ENCODE measurements at places on chromosomes 3 and 15.

DNA sequence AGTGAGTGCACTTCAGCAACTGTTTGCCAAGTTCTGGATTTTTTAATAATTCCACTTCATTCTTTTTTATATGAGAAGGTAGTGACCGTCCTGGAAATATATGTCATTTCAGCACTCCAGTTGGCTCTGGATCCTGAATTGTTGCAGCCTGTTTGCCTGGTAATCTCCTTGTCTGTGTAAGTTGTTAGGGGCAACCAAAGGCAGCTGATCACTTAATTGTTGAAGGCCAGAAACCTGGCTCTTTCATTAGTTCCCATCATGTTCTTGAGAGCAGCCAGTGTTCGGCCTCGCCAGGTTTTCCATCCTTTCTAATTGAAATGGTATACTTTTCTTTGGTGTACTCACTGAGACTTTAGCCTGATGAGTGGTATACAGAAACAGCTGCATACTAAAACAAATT is 168.6 kb downstream of the SOX2 start:
- DNase-seq: no peak

- DNase-seq: no peak
Measured at GRCh38 chr3:194661946-194662345, 10.0 kb downstream of the LSG1 start.

DNA sequence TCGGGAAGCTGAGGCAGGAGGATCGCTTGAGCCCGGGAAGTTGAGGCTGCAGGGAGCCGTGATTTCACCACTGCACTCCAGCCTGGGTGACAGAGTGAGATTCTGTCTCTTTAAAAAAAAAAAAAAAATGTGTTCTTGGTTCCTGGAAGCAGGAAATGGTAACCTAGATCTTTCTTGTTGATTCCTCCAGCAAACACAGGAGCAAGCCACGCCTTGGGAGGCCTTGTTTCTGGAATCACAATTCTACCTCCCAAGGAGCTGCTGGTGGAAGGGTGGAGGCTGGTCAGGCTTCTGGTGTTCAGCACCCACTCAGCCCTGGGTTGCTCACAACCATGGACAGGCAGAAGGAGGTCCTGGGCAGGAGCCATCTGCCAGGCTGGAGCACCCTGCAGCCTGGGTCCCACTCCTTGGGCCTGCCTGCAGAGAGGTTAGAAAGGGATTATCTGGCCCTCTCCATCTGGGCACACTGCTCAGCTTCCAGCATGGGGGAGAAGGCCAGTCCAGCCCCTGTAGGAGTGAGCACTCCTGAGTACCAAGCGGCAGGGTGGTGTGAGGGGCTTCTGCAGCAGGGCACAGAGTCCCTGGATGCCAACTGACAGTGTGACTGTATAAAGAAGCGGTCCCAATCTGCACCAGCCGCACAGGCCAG is 65.6 kb downstream of the ABTB1 start:
- DNase-seq: no peak

- DNase-seq: no peak
Measured at GRCh38 chr3:196355668-196356067, 17.5 kb upstream of the TM4SF19 start.

GRCh38 chr15:58146749-58147148 is 8.6 kb downstream of the AQP9 start:
- no peak for DNase-seq

DNA sequence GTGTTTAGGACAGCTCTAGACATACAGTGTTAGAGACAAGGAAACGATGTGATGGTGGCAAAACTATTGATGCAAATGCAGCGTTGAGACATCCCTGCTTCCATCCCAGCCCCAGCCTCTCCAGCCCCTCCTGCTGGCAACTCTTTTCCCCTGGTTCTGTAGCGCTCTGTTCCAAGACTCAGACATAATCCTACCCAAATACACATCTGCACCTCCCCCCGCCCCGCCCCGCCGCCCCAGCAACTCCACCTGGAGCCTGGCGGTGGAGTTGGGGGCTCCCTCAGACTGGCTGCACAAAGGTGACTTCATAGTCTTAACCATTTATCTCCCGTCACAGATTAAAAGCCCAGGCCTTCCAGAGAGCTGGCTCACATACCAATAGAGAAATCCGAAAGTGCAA is 7.2 kb upstream of the SEC22A start:
- DNase-seq: no peak

GRCh38 chr3:186090901-186091300 is 18.0 kb downstream of the ETV5 start:
- no peak for DNase-seq

DNA sequence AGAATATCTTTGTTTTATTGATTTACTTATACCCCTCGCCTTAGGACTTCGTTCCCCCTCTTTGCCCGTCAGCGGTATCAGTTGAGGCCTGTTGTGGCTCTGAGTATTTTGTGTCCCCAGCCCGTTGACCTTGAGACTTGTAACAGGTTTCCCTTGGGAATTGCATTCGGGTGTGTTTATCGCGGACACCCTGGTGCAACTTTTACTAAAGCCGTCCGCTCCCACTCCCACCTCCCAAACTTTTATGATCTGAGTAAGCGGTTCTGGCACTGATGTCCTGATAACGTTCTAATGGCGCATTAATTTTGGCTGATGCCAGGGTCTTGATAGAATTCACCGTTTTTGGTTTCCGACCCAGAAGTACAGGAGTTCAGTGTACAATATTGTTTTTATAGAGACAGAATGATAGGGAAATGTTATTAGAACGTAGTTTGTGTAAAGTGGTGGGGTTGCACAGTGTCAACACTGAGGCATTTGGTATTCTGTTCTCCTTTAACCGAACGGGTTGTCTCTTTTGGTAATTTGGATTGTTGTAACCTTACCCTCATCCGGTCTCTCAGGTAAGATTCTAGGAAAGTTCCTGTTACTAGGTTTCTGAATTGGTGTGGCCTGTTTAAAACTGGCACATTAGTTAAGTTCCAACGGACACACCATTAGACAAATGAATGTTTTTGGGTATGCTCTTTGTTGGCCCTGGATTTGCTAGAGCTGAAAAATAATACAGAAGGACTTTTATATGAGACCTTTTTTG is 47.8 kb downstream of the OIP5 start:
- no peak for DNase-seq

DNA sequence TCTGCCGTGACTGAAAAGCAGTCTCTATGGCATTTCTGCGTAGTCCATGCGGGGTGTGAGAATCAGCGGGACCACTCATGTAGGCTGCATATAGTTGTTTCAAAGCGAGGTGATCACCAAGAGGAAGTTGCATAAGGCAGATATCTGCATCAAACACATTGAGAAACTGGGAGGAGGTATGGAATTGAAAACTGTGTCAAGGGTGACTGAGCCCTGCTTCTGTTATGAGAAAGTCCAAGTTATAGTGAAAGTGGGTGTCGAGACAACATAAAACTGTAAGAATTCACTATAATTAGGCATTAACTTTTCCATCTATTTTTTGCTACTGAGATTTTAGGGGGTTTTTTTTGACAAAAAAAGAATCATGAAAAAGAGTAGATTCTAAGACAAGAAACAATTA is 109.3 kb downstream of the ZIC1 start:
- DNase-seq: no peak

DNA sequence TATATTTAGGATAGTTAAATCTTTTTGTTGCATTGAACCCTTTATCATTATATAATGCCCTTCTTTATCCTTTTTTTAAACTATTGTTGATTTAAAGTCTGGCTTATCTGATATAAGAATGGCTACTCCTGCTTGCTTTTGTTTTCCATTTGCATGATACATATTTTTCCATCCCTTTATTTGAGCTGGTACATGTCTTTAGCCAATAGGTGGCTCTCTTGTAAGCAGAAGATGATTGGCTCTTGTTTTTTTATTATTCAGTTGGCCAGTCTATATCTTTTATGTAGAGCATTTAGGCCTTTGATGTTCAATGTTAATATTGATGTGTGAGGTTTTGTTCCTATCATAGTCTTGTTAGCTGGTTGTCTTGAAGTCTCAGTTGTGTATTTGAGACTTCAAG is 99.5 kb upstream of the MCTP2 start:
- DNase-seq: no peak

GRCh38 chr3:45628746-45629145 is 34.2 kb downstream of the LIMD1 start:
- no peak for DNase-seq

GRCh38 chr3:167437428-167438139 is 36.3 kb downstream of the SERPINI2 start:
- no peak for DNase-seq

DNA sequence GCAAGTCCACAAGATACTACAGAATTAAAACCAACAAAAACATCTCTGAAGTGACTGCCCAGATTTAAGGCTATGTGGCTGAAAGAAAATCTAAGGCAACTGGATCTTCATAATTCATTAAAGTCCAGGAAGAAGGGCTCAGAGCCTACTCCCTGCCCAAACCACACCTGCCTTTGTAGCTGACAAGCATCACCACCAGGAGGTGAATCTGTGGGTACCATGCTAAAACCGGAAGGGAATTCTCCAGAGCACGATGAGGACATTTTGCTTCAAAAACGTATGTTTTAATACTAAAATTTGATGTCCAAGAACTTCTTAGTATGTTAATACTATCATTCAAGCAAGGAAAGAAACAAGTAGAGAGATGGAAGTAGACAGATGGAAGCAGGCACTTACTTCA is 495.9 kb upstream of the NECTIN3 start:
- no peak for DNase-seq

DNA sequence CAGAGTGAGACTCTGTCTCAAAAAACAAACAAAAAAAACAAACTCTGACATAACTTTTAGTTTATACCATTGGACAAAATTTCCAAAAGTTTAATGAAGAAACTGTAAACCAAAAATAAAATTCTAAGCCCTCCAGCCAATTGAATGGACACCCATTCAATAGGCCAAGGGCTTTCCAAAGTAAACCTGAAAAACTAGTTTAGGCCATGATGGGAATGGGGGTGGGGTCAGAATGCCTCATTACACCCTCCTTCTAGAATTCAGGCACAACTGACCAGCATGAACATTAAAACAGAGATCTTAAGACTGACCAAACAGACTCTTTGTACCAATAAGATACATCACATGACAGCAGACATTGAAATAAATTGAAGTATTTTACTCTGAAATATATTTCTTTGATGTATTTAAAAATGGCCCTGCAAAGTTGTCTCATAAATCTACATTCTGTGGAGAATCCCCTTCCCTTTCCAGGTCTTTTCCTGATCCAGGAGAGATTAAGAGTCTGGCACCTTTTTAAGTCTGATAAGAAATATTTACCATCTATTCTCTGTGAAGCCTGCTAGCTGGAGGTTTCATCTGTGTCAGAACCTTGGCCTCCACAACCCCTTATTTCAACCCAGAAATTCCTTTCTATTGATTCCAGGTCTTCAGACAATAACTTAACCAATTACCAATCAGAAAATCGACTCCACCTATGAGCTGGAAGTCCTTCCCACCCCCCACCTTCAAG is 15.7 kb downstream of the THOC7 start:
- DNase-seq: no peak

- no peak for DNase-seq
Measured at GRCh38 chr15:23734862-23735261, 47.8 kb upstream of the NDN start.

DNA sequence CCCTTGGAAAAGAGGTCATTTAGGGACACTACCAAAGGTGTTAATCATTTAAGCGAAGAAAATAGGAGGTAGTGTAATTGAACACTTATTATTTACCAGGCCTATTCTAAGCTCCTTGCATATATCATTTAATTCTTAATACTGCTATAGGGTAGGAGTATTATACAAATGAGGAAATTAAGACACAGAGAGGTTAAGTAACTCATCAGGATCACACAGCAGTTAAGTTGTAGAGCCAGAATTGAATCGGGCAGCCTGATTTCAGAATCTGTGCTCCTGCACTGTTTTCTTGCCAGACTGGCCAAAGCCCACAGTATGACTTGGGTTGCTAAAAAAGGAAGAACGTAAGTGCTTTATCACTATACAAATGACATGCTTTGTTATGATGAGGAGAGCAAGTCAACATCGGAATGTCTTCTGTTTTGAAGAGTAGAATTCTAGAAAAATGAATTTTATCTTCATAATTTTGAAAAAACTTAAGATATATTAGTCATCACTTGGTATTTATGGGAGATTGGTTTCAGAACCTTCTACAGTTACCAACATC is 31.4 kb downstream of the HPS3 start:
- DNase-seq: no peak

DNA sequence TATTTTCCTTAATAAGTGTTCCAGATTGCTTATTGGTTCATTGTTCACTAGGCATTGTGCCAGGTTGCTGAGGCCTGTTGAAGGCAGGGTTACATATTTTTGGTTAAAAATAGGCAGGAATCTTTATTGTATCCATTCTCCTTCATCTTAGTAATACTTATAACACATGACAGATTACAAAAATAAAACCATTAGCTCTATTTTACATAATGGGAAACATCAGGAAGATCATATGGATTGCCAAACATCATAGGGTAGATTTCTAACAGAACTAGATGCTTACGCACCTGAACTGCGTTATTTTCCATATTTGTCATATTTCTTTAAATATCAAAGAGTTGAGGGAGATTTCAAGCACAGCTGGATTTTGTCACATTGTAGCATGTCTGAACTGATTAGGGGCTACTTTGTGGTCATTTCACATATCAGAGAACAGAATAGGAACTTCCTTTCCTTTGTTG is 462.9 kb upstream of the SGO1 start:
- no peak for DNase-seq

- no peak for DNase-seq
Measured at GRCh38 chr15:50247819-50248655, 17.5 kb downstream of the HDC start.

- DNase-seq: no peak
Measured at GRCh38 chr3:176615826-176616225, 581.5 kb downstream of the TBL1XR1 start.

- DNase-seq: no peak
Measured at GRCh38 chr15:63913786-63914315, 80.1 kb upstream of the HERC1 start.

DNA sequence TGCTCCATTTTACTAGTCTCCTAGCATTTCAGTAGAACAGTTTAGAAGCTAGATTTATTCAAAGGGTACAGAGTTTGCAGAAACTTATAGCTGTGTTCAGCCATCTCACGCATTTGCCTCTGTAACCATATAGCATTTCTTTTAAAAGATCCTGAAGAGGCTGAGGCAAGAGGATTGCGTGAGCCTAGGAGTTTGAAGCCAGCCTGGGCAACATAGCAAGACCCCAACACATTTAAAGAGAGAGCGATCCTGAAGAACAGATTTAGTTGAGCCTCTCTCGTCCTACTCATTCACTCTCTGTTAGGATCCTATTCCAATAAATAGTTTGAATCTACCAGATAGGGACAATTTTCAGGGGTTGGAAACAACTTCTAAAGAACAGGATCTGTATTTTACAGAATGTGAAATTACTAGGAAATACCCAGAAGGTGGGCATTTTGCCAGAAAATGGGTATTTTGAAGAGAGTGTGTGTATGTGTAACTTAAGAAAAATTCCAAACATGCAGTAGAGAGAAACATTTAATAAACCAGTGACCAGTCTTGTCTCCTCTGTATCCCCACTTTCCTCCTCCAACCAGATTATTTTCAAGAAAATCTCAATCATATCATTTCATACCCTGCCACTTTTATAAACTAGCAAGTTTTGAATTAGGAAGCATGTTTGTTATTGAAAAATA is 4.5 kb downstream of the EIF3J start:
- DNase-seq: no peak

GRCh38 chr3:125271127-125271526 is 58.6 kb upstream of the SLC12A8 start:
- no peak for DNase-seq

GRCh38 chr3:113148284-113148683 is 63.1 kb upstream of the BOC start:
- DNase-seq: peak; percentile 24

- DNase-seq: no peak
Measured at GRCh38 chr15:39781967-39782302, 706 bp downstream of the FSIP1 start.

- no peak for DNase-seq
Measured at GRCh38 chr15:66854012-66854965, 152.3 kb downstream of the SMAD6 start.
